Vagina (tissue), 2 donors: ENCODE measurements at places on chromosomes 6 and 20. TPM values are rescaled to one million over a fixed set of nuclear protein-coding genes. Genes with fewer than 3 reads are reported as not detected.

The HTR1B gene
- not detected for total RNA-seq

The NKX2-4 gene
- total RNA-seq = not detected

The NRN1 gene
- 9.8 TPM for total RNA-seq

The HLA-DQA1 gene
- 7.4 TPM for total RNA-seq

The RIPPLY2 gene
- total RNA-seq = not detected

The ZC3H12D gene
- 2.2 TPM for total RNA-seq

The RHAG gene
- total RNA-seq = 2.5 TPM

The NHSL1 gene
- 23.1 TPM for total RNA-seq

The FOXF2 gene
- total RNA-seq = 1.2 TPM
